Activated naive CD8-positive, alpha-beta T cell treated with anti-CD3 and anti-CD28 coated beads, Interleukin-2, amount 50 U/mL, for 24 hours (primary cell): ENCODE measurements at places on chromosomes 7 and 10.
A peak's percentile ranks its signal among the peaks of the same experiment; 100 is the strongest.

- H3K36me3 ChIP-seq = no peaks in the 10 kb centered on the region
- no peaks in the 10 kb centered on the region for H3K4me1 ChIP-seq
- H3K27me3 ChIP-seq = peaks cover 3% of the 10 kb centered on the region
- H3K27ac ChIP-seq = no peak overlapping the region
- H3K4me3 ChIP-seq = no peak overlapping the region
Measured at GRCh38 chr7:22051886-22052673, 106.4 kb upstream of the CDCA7L start.

- no peak for DNase-seq
- no peak overlapping the region for H3K4me3 ChIP-seq
- H3K36me3 ChIP-seq = no peaks in the 10 kb centered on the region
- peaks cover 16% of the 10 kb centered on the region for H3K4me1 ChIP-seq
- H3K27me3 ChIP-seq = peaks cover 56% of the 10 kb centered on the region
- no peak overlapping the region for H3K27ac ChIP-seq
Measured at GRCh38 chr10:75397496-75398199, 3.9 kb downstream of the ZNF503 start.

DNA sequence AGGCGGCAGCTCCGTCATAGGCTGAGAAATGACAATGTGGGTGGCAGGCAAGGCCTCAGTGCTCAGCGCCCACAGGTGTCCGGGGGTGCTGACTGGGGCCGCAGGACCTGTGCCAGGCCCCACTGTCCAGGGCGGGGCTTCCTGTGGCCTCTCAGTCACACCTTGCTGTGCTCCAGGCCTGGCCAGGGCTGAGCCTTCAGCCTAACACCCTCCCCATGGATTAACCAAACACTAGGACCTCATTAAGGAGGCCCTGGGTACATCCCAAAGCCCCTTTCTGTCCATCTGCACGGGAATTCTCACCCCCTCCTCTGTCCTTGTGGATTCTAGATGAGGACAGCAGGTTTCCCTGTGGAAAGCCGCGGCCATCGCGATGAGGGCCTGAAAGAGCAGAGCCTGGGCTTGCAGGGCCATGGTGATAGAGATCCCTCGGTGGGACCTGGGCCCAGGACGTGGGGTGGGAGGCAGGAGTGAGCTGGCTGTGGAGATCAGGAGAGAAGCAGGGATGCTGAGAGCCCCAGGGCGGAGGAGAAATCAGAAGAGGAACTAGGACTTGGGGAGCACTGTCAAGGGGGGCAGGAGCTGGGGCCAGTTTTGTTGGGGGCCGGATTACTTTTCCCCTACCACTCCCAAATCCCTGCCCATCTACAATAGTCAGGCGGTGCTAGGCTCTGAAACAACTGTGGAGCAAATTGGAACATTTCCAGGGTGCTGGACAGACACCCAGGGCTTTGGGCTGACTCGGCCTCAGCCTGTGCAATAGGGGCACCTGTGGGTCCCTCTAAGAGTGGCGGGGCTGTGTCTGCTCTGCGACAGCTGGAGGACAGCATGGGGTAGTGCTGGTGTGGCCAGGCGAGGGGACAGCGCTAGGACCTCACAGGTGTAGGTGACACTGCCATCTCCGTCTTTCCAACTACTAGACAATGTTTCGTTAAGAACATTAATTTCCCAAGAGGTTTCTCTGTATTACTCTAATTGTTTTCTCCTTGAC lies 23.3 kb upstream of the MNX1 start:
- no peaks in the 10 kb centered on the region for H3K4me1 ChIP-seq
- no peak overlapping the region for H3K4me3 ChIP-seq
- no peak for DNase-seq
- H3K36me3 ChIP-seq = no peaks in the 10 kb centered on the region
- H3K27ac ChIP-seq = no peak overlapping the region

GRCh38 chr7:35727571-35727970 lies 32.6 kb upstream of the HERPUD2 start:
- H3K4me3 ChIP-seq = no peak overlapping the region
- no peak overlapping the region for H3K27ac ChIP-seq
- H3K27me3 ChIP-seq = no peaks in the 10 kb centered on the region
- peaks cover 89% of the 10 kb centered on the region for H3K4me1 ChIP-seq

DNA sequence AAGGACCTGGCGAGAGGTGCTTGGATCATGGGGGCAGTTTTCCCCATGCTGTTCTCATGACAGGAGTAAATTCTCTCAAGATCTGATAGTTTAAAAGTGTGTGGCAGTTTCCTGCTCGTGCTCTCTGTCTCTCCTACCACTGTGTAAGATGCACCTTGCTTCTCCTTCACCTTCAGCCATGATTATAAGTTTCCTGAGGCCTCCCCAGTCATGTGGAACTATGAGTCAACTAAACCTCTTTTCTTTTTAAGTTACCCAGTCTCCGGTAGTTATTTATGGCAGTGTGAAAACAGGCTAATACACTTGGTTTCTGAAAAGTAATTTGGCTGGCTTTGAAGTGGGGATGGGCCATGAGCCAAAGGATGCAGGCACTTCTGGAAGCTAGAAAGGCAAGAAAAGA lies 268.0 kb upstream of the KAT6B start:
- no peak overlapping the region for H3K4me3 ChIP-seq
- H3K4me1 ChIP-seq = peaks cover 7% of the 10 kb centered on the region
- no peaks in the 10 kb centered on the region for H3K27me3 ChIP-seq

DNA sequence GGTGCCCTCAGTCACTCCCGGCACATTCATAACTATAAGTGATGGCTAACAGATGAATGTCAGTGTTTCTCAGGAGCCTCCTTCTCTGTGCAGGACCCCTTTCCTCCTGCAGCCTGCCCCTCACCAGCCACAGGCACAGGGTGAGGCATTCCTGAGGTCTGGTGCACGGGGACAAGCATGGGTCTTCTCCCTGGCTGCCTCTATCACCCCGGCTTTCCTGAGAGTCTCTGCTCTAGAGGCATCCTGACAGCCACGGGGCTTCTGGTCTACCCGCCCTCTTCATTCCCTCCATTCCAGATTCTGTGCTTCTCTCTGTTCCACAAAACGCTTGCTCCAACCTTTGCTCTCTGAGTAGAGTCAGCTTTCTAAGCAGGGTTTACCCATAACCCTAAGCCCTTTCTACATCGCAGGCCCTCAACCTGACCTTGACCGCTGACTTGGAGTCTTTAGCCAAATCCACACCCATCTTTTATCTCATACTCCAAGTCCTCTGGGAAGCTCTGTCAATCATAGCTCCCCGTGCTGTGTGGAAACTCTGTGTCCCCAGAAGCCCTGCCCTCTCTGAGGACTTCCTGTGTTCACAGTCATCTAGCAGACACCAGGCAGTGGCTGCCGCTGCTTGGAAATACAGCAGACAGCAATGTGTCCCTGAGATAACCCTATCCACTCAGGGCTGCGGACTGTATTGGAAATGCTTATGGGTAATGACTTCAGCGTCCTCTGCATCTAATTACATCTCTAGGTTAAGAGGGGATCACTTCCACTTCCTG lies 159.0 kb downstream of the SFMBT2 start:
- H3K36me3 ChIP-seq = peaks cover 29% of the 10 kb centered on the region
- no peak overlapping the region for H3K4me3 ChIP-seq
- H3K27me3 ChIP-seq = no peaks in the 10 kb centered on the region
- peak overlapping the region; percentile 39 for H3K27ac ChIP-seq
- no peak for DNase-seq

GRCh38 chr7:140022582-140023211 lies 40.1 kb downstream of the PARP12 start:
- H3K27me3 ChIP-seq = no peaks in the 10 kb centered on the region
- no peaks in the 10 kb centered on the region for H3K4me1 ChIP-seq
- no peak overlapping the region for H3K4me3 ChIP-seq
- peaks cover 6% of the 10 kb centered on the region for H3K36me3 ChIP-seq
